ENCODE measurements at places on chromosomes 13 and 19.

GRCh38 chr19:56324436-56324835 is 9.8 kb upstream of the ZSCAN5A start:
- DNase-seq = no peak

DNA sequence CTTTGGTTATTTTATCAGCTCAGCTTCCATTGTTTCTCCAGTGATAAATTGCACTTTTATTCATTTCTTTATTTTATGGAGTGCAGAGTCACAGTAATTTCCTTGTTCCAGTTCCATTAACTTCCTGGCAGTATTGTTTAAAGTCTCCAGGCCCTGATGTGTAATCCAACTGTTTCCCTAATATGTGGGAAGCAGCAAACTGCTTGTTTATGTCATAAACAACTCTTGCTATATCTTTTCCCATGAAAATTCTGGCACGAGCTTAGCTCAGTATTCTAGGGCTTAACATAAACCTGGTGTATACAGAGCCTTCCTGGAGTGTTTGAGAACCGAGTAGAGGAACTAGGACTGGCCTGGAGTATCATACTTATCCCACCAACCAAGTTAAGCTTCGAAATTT is 83.5 kb upstream of the ARGLU1 start:
- DNase-seq = no peak

DNA sequence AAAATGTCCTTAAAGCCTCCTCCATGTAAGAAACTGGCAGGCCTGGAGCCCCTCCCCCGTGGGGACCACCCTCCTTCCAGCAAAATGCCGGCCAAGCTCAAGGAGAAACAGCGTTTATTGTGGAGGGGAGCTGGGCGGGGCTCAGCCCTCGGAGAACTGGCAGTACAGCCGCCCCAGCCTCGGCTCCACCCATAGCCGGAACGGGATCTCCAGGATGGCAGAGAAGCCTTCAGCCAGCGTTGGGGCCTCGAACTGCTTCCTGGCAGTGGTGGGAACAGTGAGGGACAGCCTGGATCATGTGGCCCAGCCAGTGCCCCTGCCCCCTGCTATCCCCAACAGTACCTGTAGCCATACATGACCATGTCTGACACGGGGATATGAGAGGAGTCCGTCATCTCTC is 6.3 kb downstream of the PNKP start:
- no peak for DNase-seq

DNA sequence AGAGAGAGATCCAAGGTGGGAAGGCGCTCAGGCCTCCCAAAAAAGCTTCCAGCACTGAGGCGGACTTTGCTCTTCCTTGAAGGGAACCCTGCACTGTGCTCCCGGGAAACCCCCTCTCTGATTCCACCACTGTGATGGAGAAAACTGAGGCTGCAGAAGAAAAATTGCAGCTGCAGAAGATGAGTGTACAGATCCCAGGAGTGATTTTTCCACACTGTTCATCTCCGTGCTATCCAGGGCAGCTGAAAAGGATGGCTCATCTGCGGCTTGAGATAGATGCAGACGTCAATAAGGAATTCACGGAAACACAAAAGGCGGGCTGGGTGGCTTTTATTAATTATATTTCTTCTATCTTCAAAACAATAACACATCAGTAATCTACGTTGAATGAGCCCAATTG is 26.2 kb downstream of the CCNE1 start:
- DNase-seq = no peak

All from stimulated activated CD8-positive, alpha-beta memory T cell treated with anti-CD3 and anti-CD28 coated beads, Interleukin-4, amount 100 ng/mL, for 1 hour (primary cell).